ENCODE measurements at places on chromosomes 5 and 9.

GRCh38 chr5:7565559-7565958 lies 169.6 kb downstream of the ADCY2 start:
- DNase-seq = no peak

GRCh38 chr5:100899675-100900074 lies 3.4 kb downstream of the ST8SIA4 start:
- no peak for DNase-seq

GRCh38 chr5:149039506-149039905 lies 23.4 kb downstream of the SH3TC2 start:
- no peak for DNase-seq

DNA sequence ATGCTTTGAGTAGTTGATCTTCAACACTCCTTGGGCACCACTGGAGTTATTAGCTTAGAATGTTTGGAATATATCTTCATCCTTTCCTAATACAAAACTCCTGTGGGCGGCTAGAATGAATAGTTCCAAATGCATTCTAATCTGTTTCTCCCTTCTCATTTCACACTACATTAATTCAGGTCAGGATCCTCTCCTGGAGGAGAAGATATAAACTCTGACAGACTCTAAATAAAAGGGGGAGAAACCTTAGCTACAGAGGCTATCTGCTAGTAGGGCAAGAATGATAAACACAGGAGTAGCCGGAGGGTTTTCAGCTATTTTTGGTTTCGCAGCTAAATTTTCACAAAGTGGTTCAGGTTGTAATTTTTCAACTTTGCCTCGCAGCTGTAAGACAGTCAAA lies 45.2 kb upstream of the FAM240B start:
- no peak for DNase-seq

DNA sequence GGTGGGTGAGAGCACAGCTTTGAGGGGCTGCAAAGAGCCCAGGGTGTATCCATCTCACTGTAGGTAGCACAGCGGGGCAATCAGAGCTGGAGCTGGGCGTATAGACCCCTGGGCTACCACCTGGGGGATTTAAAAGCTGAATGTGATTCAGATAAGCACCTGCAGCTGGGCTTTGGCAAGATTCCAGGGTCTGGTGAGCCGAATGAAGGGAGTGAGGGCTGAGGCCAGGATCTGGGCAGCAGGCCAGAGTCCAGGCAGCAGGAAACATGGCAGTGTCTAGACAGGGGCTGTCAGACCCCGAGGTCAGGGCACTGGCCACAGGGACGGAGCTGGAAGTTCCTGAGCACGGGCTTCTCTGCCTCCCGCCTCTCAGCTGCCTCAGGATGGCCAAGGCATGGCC lies 8.7 kb downstream of the ASS1 start:
- DNase-seq = peak; percentile 95

GRCh38 chr9:12851341-12852090 lies 76.7 kb downstream of the LURAP1L start:
- DNase-seq = no peak

DNA sequence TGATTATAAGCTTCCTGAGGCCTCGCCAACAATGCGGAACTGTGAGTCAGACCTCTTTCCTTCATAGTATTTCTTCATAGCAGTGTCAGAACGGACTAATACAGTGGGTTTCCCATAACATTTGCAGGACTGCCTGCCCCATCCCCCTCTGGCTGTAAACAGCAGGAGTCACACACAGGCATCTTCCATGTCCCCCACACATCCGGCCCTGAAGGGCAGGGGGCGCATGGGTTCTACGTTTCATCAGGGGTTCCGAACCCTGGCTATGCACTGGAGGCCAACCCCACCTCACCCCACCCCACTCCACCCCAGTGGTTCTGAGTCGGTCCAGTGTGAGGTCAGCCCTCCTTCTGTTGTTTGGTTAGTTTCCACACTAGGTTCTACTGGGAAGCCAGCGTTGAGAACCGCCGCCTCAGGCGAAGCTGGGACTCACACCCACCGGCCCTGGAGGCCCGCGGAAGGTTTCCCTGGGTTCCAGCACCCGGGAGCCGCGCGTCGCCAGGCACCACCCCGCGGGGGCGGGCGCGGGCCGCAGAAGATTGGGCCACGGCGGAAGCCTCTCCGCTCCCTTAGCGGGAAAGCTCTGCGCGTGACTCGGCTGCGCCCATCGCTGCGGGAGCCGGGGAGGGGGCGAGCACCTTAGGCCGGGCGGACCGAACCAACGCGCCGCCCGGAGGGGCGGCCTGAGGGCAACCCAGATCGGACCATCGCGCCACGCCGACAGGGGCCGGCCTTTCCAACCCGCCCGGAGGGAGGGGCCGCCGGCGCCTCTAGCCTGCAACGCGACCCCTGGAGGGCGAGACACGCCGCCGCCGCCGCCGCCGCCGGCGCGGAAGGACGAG lies at the start of gene RUSC2:
TSS of gene RUSC2 (plus strand) at position 799 of the 842 bp plus-strand sequence. CDS start 56,411 bp downstream, outside the sequence.
- peak; percentile 89 for DNase-seq

DNA sequence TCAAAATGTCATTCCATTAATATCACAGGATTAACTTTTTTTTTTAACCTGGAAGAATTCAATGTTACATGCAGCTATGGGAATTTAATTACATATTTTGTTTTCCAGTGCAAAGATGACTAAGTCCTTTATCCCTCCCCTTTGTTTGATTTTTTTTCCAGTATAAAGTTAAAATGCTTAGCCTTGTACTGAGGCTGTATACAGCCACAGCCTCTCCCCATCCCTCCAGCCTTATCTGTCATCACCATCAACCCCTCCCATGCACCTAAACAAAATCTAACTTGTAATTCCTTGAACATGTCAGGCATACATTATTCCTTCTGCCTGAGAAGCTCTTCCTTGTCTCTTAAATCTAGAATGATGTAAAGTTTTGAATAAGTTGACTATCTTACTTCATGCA lies 20.6 kb downstream of the PCA3 start:
- DNase-seq = no peak

DNA sequence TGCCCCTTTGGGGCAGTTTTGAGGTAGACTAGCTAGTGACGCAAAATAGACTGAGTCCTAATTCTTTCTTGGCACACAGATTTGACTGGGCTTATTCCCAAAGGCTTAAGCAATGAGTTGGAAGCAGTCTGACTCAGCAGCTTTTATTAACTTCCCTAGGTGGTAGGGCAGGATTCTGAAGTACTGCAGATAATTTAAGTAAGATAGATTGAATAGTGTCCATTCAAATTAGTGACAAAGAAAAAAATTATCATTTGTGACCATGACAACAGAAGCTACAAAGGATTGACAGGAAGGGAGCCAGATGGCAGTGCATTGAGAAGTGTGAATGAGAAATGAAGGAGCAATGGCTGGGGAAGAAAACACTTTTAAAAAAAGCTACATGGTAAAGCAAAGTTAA lies 649.4 kb downstream of the CDH9 start:
- DNase-seq = peak; percentile 97

DNA sequence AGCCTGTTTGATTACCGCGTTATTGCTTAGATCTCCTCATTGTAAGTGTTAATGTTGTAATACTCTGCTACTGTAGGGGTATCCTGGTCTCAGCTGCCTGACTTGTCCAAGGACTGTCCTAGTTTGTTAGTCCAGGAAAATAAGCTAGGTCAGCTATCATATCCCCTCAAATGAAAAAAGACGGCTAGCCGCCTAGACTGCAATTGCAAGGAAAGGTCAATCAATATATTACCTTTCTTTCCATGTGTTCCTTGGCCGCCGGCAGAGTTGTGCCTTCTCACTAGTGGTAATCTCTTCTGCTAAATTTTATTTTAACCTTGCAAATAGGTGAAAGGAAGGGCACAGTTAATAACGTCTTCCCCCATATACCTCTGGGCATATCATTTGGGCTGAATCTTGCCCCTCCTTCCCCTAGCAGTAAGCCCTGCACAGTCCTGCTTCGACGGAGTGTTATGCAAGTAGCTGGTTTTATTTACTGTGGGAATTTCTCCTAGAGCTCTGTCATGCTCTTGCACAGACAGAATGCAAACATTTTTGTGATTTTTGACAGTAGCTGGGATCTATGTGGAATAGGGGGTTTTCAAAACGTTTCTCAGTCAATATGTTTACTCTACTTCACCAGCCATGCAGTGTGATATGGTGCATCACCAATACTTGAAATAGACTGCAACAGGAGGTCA lies 288.5 kb downstream of the MAST4 start:
- DNase-seq = no peak

DNA sequence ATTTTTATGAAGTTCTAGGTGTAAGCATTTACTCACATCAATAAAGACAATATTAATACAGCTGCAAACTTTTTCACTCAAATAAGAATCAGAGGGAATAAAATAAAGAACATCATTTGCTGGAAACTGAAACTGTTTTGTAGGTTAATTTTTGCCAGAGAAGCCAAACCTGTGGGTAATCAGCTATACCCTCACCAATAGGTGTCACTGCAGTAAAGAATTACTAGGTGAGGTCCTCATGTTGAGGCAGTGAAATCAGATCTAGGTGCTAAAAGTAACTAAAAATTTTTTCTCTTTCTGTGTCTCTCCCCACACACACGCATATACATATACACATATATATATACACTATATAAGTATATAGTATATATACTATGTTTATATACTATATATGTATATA lies 1016.3 kb upstream of the SEMA6A start:
- DNase-seq = peak; percentile 80

DNA sequence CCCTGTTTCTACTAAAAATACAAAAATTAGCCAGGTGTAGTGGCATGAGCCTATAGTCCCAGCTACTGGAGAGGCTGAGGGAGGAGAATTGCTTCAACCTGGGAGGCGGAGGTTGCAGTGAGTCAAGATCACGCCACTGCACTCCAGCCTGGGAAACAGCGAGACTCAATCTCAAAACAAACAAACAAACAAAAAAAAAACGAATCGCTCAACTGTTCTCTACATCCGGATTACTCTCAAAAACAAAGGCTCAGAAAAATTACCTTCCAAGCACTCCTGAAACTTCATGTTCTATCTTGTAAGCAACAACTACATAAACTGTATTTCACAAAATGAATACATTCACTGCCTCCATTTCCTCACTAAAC lies 14.0 kb downstream of the UBAP2 start:
- no peak for DNase-seq

- no peak for DNase-seq
Observed at GRCh38 chr5:90968319-90968718, 409.7 kb downstream of the ADGRV1 start.

GRCh38 chr9:123225374-123225813 lies 43.0 kb downstream of the STRBP start:
- DNase-seq = peak; percentile 69

GRCh38 chr9:132744881-132745755 lies 74.9 kb downstream of the GTF3C4 start:
- DNase-seq = peak; percentile 80

- DNase-seq = peak; percentile 41
Observed at GRCh38 chr9:126395439-126396212, 69.0 kb downstream of the MVB12B start.

DNA sequence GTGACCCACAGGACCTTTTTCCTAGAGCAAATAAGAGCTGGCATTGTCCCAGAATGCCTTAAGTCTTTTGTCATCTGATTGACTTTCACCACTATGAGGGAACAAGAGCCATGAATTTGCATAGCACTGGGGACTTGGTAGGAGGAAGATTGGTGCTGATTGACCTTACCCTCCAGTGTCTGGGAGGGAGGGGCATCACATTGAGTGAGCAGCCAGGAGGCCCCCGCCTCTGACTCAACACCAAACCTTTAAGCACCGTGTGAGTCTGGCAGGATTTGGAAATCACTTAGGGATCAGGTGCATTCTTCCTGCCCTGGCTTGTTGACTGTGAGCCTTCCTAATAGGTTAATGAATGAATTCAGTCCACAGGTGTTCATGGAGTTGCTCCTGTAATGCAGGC lies 40.7 kb downstream of the WNK2 start:
- DNase-seq = peak; percentile 93

- DNase-seq = no peak
Observed at GRCh38 chr5:168648576-168648975, 69.4 kb upstream of the PANK3 start.

- no peak for DNase-seq
Observed at GRCh38 chr5:59937633-59938032, 44.1 kb upstream of the PDE4D start.

- DNase-seq = no peak
Observed at GRCh38 chr9:79054500-79054899, 517.3 kb upstream of the TLE4 start.

- DNase-seq = no peak
Observed at GRCh38 chr9:22514871-22515270, 68.2 kb downstream of the DMRTA1 start.

DNA sequence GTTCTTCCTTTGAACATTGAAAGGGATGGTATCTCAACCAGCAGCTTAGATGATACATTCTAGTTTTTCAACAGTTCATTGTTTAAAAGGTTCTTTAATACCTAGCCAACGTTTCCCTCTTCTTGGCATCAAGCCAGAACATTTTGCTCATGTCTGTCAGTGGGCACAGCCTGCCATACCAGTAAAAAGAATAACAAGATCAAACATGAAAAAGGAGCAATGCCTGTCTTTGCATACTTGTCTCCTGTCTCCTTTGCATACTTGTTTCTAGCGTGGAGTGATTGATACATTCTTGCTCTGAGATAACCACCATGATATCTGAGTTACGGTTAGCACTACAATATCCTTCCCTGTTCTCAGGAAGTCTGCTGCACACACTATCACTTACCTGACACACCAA lies 248.6 kb upstream of the DAPK1 start:
- DNase-seq = no peak

DNA sequence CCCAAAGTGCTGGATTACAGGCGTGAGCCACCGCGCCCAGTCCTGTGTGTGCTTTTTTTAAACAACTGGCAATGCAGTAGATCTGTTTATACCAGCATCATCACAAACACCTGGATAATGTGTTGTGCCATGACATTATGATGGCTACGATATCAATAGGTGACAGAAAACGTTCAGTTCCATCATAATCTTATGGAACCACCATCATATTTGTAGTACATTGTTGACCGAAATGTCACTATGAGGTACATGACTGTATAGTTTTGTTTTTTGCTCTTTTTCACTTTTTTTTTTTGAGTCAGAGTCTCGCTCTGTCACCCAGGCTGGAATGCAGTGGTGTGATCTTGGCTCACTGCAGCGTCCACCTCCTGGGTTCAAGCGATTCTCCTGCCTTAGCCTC lies 24.4 kb downstream of the ANKRD55 start:
- no peak for DNase-seq

DNA sequence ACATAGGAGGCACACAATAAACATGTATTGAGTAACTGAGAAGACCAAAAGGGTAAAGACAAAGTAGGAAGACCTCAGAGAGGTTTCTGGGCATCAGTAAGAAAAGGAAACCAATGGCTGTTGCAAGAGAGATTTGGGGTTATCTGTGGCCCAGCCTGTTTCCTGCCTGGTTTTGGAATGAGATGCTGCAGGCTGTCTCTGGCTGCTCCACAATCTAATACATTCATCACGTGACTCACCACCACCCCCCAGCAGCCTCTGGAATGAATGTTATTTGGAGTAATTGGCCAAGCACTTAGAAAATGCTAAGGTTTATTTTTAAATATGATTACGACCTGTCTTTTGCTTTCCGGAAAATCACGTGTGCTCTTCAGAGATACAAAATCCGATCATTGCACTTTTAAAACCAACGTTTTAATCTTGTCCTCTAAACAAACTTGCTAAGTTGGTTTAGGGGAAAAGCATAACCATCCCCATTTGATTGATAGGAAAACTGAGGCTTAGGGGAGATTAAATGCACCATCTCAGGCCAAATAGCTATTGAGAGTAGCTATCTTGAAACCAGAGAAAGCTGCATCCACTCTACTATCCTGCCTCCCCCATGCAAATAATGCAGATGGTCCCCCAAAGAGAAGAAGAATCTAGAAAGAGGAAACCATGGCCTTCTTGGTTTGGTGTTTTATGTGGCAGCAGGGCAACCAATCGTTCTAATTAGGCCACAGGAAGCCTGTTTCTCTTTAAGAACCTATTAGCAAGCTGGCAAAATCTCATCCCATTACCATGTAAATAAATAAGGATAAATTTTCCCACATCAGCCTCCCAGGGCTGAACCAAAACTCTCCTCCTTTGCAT lies 151.8 kb upstream of the ADRA1B start:
- DNase-seq = no peak

Measured in NCI-H69 (cell line).